Brain pericyte (primary cell): ENCODE measurements at places on chromosomes 13 and 19.

DNA sequence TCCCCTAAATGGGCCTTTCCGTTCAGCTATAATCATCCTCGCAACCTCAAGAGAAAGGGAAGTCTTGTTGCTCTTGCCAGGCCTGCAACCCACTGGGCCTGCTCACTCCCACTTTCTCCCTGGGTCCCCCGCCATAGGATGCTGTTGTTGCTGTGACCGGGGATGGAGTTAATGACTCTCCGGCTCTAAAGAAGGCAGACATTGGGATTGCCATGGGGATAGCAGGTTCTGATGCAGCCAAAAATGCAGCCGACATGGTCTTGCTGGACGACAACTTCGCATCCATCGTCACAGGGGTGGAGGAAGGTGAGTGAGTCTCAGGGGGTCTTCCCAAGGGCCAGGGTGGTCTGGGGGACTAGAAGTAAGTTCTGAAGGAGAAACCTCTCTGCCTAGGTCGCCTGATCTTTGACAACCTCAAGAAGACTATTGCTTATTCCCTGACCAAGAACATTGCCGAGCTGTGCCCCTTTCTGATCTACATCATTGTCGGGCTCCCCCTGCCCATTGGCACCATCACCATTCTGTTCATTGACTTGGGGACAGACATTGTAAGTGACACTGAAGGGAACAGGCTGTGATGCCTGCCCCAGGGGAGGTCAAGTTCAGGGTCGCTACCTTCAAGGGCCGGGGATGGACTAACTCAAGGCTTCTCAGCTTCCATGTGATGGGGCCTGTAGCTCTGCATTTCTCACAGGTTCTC lies 26.8 kb downstream of the ATP12A start:
- DNase-seq: no peak

GRCh38 chr19:19635313-19635702 lies 7.3 kb upstream of the LPAR2 start:
- DNase-seq: no peak

DNA sequence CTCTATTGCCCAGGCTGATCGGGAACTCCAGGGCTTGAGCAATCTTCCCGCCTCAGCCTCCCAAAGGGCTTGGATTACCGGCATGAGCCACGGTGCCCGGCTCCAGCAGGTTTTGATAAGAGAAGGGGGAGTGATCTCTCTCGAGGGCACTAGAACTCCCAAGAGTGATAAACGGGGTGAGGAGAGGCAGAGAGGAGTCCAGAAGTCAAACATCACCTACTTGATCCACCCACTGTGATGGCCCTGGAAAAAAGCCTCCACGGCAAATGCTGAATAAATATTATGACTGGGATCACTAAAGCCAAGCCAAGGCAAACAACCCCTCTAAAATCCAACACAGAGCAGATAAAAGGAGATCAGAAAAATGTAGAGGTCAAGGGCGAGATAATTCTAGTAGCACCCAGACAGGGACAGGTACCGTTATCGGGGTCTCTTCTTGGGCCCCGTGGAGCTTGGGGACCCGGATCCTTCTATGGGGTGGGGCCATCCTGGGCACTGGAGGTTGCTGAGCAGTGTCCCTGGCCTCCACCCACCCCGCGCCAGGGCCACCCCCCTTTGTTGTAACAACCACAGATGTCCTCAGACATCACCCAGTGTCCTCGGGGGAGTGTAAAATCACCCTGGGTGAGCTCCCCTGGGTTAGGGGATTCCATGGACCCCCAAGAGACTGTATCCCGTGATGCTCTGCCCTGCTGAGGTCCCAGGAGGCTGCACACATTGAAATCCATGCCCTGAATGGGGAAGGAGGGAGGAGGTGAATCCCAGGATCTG lies 3.7 kb upstream of the CREB3L3 start:
- no peak for DNase-seq

- no peak for DNase-seq
Observed at GRCh38 chr19:33368074-33368864, 5.2 kb upstream of the CEBPG start.

DNA sequence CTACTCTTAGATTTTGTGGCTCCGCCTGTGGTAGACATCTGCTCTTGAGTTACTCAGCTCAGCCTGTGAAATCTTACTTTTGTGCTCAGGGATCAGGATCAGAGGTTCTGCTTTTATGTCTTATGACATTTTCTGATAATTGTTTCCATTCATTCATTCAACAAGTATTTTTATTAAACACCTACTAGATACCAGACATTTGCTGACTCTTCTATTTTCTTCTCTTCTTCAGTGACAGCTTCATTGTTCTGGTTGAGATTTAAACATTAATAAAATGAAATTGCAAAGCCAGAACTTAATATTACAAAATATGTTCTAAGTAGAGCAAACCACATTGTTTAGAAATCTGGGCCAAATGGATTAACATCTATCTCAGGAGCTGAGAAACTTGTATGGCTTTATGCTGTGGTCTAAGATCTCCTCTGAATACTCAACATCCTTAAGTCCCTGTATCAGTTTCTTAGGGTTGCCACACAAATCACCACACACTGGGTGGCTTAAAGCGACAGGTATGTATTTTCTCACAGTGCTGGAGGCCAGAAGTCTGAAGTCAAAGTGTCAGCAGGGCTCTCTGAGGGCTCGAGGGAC lies 15.8 kb upstream of the MICU2 start:
- no peak for DNase-seq

GRCh38 chr19:14089662-14090508 lies 666 bp downstream of the SAMD1 start:
- DNase-seq: no peak

DNA sequence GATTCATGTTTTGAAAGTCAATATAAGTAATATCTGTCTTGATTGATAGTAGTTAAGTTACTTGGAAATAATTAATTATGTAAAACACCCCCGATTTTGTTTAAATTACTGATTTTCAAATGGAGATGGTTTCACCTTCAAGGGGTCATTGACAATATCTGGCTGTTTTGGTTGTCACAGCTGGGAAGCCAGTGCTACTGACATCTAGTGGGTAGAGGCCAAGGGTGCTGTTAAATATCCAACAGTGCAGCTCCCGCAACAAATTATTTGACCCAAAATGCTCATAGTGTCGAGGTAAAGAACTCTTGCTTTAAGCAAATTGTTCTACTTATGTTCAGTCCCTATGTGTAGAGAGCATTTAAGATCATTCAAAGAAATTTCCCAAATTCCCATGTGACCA lies 50.6 kb upstream of the PCDH20 start:
- DNase-seq: no peak

- peak; percentile 36 for DNase-seq
Observed at GRCh38 chr13:24233351-24233901, 72.9 kb downstream of the SPATA13 start.

- no peak for DNase-seq
Observed at GRCh38 chr19:57088133-57088532, 31.7 kb upstream of the USP29 start.

GRCh38 chr13:96575423-96576320 lies 418.6 kb downstream of the OXGR1 start:
- DNase-seq: no peak

DNA sequence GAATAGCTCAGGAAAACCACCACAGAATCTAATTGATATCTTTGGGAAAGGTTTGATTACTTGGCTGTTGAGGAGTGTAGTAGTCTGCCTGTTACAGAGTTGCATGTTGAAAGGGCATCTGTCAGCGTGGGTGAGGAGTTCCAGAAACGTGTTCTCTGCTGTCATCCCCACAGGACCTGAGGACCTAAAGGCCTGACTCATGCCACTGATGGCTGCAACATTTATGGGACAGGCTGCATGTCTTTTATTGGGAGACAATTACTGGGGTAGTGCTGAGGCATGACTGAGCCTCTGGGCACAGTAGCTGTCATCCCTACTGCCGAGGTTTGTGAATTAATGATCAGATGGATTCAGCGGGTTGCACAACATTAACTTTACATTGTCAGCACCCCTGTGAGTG lies 525.9 kb downstream of the GPC6 start:
- DNase-seq: no peak

DNA sequence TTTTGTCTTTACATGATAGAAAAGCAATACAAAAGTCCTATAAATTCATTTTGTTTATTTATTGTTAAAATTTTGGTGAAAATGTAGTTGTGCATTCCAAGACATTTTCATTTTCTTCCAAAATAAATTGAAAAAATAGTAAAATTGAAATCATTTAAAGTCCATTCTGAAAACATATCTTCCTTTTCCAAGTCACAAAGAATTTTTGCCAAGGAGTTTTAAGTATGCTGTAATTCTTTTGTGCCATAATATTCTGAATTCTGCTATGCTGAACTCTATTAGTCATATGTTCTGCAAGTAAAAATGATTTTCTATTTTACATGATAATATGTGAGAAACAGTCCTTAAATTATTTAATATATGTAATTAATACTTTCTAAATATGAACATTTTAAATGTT lies 879.6 kb upstream of the SLC10A2 start:
- DNase-seq: no peak

DNA sequence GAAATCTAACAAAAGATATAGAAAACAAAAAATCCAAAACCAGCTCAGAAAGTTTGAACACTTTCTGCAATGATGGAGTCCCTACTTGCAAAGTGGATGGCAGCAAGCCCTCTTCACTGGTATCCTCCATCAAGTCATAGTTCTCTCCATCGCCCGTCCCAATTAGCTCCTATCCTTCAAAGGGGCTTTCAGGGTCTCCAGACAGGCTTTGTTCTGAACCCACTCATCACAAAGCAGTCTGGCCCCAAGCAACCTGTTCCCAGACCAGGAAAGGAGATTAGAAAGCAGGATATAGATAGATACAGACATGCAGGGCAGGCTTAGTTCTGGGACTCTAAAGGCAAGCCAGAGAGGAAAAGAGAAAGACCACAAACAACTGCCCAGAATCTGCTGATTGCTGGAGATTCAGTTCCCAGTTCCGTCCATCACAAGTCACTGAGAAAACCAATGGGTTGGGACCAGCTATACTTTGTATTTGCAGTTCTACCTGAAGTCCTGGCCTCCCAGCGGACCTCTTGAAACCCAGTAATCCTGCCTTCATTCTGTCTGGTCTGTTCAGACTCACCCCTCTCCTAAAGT lies 47.2 kb upstream of the EPHX3 start:
- no peak for DNase-seq

DNA sequence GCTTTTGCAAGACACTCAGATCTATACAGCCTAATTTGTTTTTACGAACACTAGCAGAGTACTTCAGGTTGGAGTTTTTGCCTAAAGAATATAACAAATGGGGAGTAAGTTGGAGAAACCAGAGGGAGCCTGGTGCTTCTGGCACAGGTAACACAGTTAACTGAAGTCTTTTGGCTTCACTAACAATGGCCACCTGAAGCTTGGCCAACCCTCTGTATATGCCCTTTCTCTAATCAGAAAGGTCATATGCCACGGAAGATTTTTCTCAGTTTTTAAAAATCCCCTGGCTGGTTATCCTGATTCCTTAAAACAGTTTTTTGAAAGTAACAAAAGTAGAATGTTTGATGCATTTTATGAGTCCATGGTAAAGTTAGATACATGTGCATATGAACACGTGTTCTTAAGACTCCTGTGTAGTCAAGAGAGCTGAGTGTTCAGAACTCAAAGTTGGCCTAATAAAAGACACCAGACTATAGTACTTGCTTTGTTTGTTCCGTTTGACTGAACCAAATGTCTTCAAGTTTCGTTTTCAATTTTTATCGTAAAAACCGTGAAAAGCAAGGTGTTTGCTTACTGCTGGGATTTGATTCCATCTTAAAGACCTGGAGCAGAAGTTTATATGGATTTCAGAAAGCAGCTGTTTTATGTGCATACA lies 137.5 kb downstream of the KCNRG start:
- no peak for DNase-seq

- DNase-seq: no peak
Observed at GRCh38 chr13:29210676-29211075, 384.8 kb downstream of the SLC7A1 start.

DNA sequence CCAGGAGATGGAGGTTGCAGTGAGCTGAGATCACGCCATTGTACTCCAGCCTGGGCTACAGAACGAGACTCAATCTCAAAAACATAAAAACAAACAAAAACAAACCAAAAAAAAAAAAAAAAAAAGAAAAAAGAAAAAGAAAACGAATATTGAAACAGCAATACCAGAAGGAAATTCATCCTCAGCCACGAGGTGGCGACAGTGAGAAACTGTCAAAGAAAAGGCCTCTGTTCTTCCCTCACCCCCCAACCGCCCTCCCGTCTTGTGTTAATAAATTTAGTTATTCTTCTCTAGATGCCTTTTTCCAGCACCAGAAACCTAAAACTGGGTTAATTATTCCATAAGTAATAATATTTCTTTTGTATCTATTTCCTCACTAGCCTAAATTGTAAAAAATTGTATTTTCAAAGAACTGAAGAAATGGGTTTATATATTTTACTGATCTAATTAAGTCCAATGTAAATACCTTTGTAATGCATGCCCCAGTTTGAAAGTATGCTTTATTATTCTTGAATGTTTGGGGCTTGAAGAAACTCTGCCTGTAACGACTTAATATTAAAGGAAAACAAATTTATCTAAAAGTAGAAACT lies 38.6 kb downstream of the LIG4 start:
- DNase-seq: no peak

- DNase-seq: no peak
Observed at GRCh38 chr13:111278258-111278657, 42.2 kb upstream of the TEX29 start.

GRCh38 chr13:92300651-92301050 lies 902.2 kb downstream of the GPC5 start:
- DNase-seq: no peak

DNA sequence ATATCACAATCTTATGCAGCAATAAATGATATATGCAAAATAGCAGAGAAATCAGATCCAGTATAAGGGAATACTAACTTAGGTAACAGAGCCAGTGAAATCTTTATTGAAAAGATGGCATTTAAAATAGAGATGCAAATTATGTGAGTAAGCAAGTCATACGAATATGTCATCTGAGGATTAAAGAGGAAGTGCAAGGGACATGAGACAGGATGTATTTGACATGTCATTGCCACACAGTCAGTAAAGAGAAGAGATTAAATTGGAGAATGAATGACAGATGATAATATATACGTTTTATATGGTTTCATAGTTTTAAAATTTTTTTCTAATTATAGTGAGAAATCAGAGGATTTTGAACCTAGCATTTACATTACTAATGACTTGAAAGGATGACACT lies 426.4 kb downstream of the SLITRK5 start:
- DNase-seq: no peak

GRCh38 chr13:71252184-71252704 lies 614.8 kb downstream of the DACH1 start:
- DNase-seq: no peak

DNA sequence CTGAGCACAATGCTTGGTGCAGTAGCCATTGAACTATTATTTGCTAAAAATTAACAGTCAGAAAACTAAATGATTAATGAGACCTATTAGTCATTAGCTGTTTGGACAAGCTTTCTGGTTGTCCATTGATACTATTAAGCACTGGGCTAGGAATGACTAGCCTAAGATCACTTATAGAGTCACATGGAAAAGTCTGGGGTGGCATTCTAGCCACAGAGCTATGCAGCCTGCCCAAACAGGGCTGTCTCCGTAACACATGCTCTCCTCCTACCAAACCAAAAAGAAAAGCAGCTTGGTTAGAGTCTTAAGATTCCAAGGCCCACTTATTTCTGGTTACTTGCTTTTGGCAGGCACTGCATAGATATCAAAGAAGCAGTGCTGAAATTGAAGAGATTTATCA lies 193.5 kb upstream of the NBEA start:
- DNase-seq: no peak
